Stimulated activated CD4-positive, alpha-beta T cell treated with anti-CD3 and anti-CD28 coated beads, TNF-alpha, amount 100 ng/mL, for 1 hour (primary cell): ENCODE measurements at places on chromosomes 1 and 21.

DNA sequence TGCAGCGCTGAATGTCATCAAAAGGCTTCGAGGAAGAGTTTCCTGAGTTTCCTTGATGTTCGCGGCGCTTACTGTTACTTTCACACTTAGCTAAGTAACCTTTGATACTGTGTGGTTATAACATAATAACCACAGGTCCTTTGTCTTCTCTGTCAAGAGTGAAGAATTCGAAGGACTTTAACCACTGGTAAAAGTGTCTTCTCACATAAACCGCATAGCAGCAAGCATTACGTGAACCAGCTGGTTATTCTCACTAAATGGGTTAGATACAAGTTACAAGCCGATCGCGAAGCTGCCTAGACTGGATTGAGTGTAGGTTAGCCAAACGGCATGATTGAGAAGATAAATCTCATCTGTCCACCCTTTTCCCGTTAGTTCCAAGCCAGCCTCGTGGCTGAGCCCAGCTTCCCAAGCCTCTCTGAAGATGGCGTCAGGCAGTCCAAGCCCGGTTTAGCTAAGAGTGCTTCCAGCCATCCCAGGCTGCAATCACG, 18.3 kb upstream of the IFNGR2 start:
- DNase-seq: no peak

DNA sequence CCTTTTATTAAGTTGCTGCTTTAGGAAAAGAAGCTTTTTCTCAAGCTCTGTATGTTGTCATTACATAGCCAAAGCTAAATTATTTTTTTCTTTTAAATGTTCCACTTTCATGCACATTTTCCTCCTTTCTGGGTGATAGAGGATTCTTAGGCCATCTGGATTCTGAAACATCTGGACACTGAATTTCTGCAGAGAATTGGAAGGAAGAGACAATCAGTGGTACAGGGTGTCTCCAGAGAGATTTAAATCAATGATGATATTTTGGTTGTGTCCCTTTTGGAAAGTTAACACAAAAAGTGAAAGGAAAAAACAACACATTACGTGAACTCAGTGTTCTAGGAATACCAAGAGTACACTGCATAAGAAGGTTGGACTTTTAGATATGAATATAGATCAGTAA, 211.4 kb upstream of the PKN2 start:
- no peak for DNase-seq

DNA sequence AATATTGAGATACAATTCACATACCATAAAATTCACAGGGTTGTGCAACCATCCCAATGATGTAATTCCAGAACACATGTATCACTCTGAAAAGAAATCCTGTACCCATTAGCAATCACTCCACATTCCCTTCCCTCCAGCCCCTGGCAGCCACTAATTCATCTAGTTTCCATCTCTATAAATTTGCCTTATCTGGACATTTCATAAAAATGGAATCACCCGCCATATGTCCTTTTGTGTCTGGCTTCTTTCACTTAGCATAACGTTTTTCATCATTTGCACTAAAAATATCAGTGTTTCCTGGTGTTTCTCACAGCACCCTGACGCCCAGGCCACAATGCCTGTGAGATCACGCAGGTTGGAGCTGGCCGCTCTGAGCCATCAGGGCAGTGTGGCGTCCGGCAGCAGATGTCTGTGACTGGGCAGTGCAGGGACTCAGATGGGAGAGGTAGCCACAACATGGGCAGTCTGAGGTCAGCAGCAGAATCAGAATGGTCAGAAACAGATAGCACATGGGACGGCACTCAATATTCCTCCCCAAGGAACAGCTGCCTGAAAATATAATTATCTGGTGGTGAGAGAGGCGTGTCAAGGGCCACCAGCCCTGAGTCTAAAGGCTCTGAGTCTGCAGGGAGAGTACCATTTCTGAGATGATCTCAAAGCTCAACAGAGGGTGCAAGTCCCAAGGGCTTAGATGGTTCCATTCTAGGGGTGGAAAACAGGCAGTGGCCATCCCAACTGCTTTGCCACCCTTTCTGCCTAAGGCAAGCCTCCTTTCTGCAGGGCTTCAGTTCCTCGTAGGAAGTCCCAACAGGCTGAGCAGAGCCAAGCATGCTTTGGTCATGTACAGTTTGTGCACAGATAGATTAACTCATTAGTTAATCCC, 129.4 kb upstream of the EDN2 start:
- no peak for DNase-seq

DNA sequence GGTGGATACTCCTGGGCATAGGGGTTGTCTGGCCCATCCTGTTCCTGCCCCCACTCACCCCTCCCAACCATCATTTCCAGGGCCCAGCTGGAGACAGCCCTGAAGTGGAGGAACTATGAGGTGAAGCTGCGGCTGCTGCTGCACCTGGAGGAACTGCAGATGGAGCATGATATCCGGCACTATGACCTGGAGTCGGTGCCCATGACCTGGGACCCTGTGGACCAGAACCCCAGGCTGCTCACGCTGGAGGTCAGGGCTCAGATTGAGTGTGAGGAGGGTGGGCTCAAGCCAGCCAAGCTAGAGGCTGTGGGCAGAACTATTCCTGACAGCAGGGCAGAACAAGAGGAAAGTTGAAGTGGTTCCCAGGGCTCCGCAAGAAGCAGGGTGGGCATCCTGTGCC, 14.2 kb downstream of the RHOC start:
- no peak for DNase-seq

DNA sequence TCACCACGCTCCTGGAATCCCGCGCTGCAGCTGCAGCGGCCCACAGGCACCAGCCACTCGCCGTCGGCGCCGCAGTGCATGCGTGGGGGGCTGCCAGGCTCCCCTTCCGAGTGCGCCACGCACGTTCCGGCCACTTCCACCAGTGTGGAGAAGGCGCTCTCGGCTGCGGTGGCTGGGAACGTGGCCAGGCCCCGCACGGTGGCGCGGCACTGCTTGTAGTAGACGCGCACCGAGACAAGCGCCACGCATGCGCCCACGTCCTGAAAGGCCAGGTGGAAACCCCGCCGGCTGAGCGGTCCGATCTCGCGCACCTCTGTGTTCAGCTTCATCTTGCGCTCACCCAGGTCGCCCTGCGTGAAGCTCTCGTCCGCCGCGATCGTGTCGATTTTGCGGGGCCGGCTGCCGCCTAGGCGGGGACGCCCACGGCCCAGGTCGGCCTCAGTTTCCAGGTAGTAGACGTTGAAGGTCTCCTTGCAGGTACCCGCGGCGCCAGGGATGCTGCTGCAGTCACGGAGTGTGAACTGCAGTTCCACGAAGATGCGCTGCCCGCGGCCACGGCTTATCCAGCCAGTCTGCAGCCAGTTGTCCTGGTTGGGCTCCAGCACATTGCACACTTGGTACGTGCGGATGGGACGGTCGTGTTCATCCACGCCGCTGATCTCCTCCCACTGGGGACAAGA, 3.4 kb downstream of the EPHA10 start:
- DNase-seq: no peak

- DNase-seq: no peak
These were observed 58.7 kb downstream of the DIP2A start for GRCh38 chr21:46517361-46517760.

GRCh38 chr1:86861424-86861823, 52.5 kb downstream of the SELENOF start:
- DNase-seq: no peak

DNA sequence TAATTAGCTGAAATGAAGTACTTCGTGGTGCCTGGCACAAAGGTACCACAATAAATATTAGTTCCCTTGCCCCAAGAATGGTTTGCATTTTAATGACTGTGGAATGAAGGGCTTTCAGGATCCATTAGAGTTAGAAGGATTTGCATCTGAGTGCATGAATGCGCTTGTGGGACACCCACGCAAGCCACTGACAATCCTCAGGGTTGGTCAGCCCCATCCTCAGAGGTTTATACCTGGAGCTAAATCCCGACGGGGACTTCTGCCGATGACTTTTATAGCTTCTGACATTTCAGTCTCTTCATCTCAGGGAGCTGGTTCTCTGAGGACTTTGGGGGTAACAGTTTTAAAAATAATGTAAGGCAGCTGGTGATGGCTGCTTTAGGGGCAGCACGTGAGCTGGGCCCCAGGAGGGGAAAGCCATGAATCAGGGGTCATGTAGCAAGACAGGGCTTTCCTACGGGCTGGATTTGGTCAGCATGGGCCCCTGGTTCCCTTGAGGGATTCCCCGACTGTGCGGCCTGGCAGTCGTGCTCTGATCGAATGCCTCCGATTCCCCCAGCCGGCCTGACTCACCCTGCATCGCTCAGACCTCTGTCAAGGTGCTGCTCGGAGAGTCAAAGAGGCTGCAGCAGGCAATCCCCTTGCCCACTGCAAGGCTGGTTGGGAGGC, 20.8 kb upstream of the IL10 start:
- no peak for DNase-seq

DNA sequence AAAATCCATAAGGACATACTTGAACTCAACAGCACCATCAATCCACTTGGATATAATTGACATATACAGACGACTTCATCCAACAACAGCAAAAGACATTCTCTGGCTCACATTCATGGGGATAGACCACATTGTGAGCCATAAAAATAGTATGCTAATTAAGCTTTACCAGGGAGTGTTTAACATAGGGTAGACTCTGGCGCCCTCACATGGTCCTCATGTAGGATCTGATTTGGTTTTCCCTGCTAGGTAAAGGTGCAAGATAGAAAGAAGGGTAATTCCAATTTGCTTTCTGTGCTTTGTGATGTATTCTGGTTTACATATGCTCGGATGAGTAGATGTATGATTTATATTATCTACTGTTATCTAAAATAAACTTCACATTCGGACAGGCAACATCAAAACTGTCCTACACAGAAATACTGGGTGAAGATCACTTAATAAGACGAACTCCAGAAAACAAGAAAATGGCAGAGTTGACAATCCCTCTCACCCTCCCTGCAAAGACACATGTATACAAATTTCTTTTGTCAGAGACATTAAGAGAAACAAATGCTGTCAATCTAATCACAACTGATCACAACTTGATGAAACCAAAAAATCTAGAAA, 27.7 kb downstream of the CR1L start:
- no peak for DNase-seq

DNA sequence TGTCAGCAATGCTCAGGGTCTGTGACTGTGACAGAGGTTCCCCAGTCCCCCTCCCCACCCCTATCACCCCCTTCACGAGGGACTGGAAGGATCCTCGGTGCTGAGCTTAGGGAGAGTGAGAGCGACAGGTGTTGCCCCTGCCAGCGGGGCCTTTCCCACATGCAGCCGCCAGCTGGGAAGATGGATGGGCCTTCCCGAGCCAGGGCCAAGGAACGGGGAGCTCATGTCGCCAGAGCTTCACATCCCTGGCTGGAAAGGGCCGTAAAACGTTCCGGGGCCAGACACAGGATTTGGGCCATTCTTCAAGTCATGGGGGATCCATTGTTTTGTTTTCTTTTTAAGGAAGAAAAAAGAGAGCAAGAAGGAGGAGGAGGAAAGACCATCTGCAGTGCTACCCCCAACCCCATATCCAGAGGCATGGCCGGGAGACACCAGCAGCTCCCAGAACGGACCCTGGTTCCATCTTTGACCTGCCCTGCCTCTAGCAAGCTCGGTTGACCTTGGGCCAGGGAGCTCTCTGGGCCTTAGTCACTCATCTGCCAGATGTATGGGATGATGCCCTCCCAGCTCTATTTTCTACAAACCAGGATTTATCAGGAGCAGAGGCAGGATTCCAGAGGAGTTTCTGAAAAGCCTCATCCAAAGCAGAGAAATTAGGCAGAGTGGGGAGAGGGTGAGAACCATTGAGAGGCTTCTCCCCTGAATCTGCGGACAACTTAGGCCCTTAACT, 54.1 kb downstream of the TAS1R2 start:
- no peak for DNase-seq

GRCh38 chr1:88463401-88463985, 220.6 kb upstream of the PKN2 start:
- DNase-seq: no peak

- no peak for DNase-seq
These were observed 4.0 kb upstream of the MRPL24 start for GRCh38 chr1:156744786-156745419.

GRCh38 chr1:166924823-166925541, 48.9 kb upstream of the TADA1 start:
- no peak for DNase-seq

DNA sequence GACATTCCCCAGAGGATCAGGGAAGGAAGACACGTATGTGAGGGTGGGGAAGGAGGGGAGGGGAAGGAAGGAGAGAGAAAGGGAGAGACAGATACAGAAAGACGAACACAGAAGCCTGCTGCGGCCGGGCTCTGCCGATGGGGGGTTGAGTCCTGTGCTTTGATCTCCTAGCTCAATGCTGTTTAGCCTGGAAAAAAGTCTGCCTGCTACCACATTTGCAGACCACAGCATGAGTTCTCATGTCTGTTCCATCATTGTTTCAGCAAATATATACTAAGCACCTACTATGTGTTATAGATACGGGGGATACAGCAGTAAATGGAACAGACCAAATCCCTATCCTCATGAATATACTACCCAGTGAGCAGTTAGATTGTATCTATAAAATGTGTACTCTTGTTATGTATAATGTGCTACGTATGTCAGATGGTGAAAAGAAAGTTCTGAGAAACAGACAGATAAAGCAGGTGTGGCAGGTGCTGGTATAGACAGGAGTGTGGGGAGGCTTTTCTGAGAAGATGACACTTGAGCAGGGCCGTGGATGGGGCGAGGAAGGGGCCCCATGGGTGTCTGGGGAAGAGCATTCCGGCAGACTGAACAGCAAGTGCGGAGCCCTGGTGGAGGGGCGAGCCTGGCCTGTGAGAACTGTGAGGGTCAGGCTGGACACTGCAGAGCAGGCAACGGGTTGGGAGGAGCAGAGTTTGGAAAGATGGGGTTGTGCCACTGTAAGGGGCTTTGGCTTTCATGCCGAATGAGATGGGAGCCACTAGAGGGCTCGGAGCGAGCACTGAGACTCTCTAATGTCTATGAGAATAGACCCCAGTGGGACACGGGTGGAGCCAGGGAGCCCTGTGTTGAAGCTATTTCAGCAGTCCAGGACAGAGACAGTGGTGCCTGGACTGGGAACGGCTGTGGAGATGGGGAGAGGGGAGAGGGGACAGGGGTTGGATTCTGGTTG, 34.1 kb downstream of the KIAA1614 start:
- no peak for DNase-seq

GRCh38 chr21:28200726-28201125, 792.0 kb downstream of the LTN1 start:
- no peak for DNase-seq

DNA sequence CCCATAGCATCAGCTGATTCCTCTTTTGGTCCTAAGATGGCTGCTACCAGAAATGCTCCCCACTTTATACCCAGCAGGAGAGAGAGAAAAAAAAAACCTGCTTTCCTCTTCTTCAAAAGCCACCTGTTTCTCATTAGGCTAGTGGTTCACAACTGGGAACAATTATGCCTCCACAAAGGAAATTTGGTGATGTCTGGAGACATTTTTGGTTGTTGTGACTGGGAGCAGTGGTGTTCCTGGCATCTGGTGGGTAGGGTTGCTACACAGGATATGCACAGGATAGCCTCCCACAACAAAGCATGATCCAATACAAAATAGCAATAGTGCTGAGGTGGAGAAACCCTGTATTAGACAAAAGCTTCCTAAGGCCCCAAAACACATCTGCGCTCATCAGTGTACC, 38.5 kb upstream of the SGIP1 start:
- no peak for DNase-seq
